ENCODE measurements at places on chromosomes 3 and 15. TPM values are rescaled to one million over a fixed set of nuclear protein-coding genes. Genes with fewer than 3 reads are reported as not detected.

Gene WDR93
- 8.1 TPM for total RNA-seq

Gene NANOGP8
- 6.0 TPM for total RNA-seq

Gene RLBP1
- 0.31 TPM for total RNA-seq

Gene NDUFAF3
- total RNA-seq, result 324 TPM

Gene MIX23
- 19.3 TPM for total RNA-seq

Gene FAM227B
- total RNA-seq, result 19.0 TPM

Gene HRG
- total RNA-seq, result not detected

Gene SHF
- 9.3 TPM for total RNA-seq

Gene MYD88
- 18.7 TPM for total RNA-seq

Gene ALPK3
- total RNA-seq, result 4.1 TPM

Gene THPO
- 0.71 TPM for total RNA-seq

Gene FRMD5
- total RNA-seq, result 10.5 TPM

Gene GOLGA6D
- total RNA-seq, result 13.1 TPM

Gene ZMAT3
- 12.3 TPM for total RNA-seq

Gene CDAN1
- total RNA-seq, result 27.5 TPM

Gene CFAP91
- total RNA-seq, result 28.3 TPM

Gene PLAAT1
- total RNA-seq, result 76.3 TPM

Gene NR1I2
- total RNA-seq, result 0.47 TPM

Gene LRTM1
- not detected for total RNA-seq

Gene SENP2
- total RNA-seq, result 56.7 TPM

Gene TM4SF4
- total RNA-seq, result 0.12 TPM

All from testis (tissue), 5 donors.